ENCODE measurements at places on chromosomes 1 and 21.

DNA sequence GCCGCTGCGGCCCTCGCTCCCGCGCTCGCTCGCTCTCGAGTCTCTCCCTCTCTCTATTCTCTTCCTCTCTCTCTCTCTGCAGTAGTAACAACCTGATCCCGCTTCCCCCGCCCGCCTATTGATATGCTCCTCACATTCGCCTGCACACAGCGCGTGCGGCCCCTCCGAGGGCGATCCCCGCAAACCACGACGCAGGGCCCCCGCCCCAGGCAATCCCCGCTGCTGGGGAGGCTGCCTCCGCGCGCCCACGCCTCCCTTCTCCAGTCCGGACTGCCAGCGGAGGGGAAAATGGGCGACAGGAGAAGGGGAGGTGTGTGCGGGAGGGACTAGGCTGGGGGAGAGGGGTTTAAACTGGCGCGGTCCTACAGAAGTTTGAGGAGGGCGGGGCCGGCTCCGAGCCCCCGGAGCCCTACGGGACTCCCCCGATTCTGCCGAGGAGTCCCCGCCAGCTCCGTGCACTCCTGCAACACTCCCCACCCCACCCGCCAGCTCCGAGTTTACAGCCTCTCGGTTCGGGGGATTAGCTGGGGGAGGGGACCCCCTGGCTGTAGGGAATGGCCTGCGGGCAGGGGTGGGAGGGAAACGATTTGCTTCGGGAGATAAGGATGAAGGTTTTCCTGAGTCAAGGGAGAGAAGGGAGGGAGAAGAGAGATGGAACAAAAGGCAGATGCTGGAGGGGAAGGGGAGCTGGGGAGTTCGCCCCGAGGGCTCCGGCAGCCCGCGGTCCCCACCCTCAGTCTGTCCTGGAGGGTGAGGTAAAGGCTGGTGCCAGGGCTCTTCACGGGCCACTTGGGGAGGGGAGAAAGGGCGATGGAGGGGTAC is 66.6 kb downstream of the SYT2 start:
- no peak for DNase-seq

DNA sequence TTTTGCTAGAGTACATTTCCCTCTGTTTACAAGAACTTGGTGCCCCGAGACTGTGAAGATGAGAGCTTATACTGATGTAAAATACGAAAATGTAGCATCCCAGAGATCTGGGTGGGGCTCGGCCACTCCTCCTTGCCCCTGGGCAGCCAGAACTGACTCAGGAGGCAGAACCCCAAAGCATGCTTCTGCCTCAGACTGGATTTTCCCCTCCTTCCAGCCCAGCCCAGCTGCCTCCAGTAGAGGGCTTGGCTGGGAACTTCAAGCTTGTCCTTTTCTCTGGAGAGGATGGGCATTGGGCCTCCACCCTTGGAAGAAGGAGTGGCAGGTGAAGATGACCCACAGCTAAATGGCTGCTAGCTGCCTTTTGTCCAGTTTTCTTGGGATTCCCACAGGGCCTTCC is 24.3 kb upstream of the BTG2 start:
- no peak for DNase-seq

DNA sequence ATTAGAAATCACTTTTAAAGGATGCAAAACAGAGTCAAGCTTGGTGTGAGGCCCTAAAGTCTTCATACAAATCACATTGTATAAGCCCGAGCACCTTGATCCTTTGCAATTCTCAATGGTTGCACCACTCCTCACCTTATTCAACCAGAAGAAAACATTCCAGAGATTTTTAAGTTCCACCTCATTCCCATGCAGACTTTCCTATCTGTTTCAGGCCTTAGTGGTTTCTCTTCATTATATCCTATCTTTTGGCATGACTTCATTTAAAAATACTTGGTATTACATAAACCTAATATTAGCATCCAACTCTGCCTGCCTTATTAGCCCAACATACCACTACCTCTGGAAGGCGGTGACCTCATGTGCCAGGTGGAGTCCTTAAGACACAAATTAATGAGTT is 9.3 kb upstream of the GREM2 start:
- no peak for DNase-seq

- DNase-seq = peak; percentile 18
These were observed 287.5 kb downstream of the LRRIQ3 start for GRCh38 chr1:73910466-73910865.

GRCh38 chr1:17689011-17689410 is 66.1 kb upstream of the ACTL8 start:
- no peak for DNase-seq

DNA sequence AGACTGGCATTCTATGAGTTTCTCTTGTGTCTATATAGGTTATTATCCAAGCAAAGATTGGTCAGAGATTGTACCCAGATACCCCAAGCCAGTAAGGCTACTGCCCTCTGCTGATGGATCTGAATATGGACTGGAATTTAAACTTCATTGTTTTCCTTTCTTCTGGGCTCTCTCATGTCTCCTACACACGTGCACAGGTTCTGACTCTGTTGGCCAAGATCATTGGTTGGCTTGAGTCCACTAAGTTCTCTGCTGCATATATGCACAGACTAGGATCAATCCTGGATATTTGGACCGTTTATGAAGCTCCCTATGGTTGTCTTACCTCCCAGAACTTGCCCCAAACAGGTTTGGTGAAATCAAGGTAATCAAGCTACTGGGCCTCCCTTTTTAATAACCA is 69.7 kb downstream of the CC2D1B start:
- peak; percentile 5 for DNase-seq

Data from kidney epithelial cell (primary cell).